ENCODE measurements at places on chromosomes 4 and X.

DNA sequence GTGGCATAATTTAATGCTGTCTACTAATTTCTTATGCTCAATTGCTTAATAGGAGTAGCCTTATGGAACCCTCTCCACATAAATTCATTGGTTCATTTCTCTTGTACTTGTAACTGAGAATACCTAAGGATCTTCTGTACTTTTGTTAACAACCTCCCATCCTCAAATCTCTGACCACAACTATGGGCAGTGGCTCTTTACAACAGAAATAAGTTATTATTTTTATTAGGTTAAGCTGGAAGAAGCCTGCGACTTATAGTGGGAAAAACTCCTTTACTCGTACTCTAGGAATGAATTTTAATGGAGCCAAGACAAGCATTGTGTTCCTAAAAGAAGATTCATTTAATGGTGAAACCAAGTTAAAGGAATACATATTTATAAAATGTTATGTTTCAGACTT, 337.1 kb upstream of the CTSO start:
- no peak for DNase-seq
- peaks cover 24% of the 10 kb centered on the region for H3K4me1 ChIP-seq
- no peaks in the 10 kb centered on the region for H3K36me3 ChIP-seq
- H3K4me3 ChIP-seq: no peak overlapping the region

DNA sequence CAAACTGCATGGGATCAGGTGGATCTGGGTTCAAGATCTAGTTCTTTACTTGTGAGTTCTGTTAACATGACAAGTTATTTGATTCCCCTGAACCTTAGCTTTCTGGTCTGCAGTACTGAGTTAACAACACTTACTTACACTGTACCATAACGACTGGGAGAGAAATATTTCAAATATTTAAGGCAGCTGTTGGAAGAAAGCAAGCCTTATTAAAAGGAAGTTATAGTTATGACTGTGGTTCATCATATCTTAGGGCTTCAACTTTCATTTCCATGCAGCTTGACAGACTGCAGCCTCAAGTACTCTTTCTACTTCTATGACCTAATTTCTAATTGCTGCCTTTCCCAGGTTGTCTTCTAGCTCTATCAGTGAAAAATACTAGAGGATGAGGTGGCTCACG, 40.0 kb upstream of the PDGFRA start:
- no peak overlapping the region for H3K27ac ChIP-seq
- H3K27me3 ChIP-seq: no peaks in the 10 kb centered on the region
- no peaks in the 10 kb centered on the region for H3K36me3 ChIP-seq
- DNase-seq: no peak

DNA sequence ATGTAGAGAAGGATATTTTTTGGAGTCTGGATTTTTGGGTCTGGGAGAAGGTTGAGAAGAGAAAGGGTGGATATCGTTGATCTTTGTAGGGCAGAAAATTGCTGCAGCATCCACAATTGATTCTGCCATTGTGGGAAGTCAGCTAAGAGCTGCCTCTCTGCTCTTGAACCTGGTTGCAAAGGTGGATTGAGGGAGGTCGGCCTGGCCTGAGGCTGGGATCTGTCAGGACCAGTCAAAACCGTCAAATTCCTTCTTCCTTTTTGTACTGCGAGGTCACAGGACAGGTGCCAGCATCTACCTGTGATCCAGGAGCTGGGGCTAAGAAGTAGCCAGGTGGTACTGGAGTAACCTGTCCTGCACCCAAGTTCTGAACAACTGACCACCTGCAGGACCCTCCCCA, 93.7 kb downstream of the SHOX start:
- DNase-seq: no peak
- no peak overlapping the region for H3K27ac ChIP-seq
- no peaks in the 10 kb centered on the region for H3K4me1 ChIP-seq
- H3K4me3 ChIP-seq: no peak overlapping the region
- H3K27me3 ChIP-seq: no peaks in the 10 kb centered on the region
- no peaks in the 10 kb centered on the region for H3K36me3 ChIP-seq

GRCh38 chrX:149456476-149457245, 48.4 kb downstream of the IDS start:
- H3K4me3 ChIP-seq: no peak overlapping the region
- no peak for DNase-seq
- no peaks in the 10 kb centered on the region for H3K36me3 ChIP-seq
- H3K27ac ChIP-seq: no peak overlapping the region
- no peaks in the 10 kb centered on the region for H3K27me3 ChIP-seq

- H3K27me3 ChIP-seq: no peaks in the 10 kb centered on the region
- no peaks in the 10 kb centered on the region for H3K4me1 ChIP-seq
- peaks cover 26% of the 10 kb centered on the region for H3K36me3 ChIP-seq
- DNase-seq: no peak
Measured at GRCh38 chrX:54807524-54808108, at the start of gene MAGED2. TSS of gene MAGED2 (plus strand) at chrX:54807745. CDS start at chrX:54809332, 1,587 bp downstream.

GRCh38 chr4:37864786-37865185, 26.1 kb upstream of the TBC1D1 start:
- DNase-seq: no peak
- no peaks in the 10 kb centered on the region for H3K4me1 ChIP-seq
- H3K27ac ChIP-seq: no peak overlapping the region
- no peaks in the 10 kb centered on the region for H3K27me3 ChIP-seq

GRCh38 chr4:140789759-140790158, 33.6 kb upstream of the TBC1D9 start:
- no peak for DNase-seq
- no peak overlapping the region for H3K27ac ChIP-seq
- H3K4me1 ChIP-seq: peaks cover 7% of the 10 kb centered on the region
- H3K36me3 ChIP-seq: no peaks in the 10 kb centered on the region
- H3K4me3 ChIP-seq: no peak overlapping the region

DNA sequence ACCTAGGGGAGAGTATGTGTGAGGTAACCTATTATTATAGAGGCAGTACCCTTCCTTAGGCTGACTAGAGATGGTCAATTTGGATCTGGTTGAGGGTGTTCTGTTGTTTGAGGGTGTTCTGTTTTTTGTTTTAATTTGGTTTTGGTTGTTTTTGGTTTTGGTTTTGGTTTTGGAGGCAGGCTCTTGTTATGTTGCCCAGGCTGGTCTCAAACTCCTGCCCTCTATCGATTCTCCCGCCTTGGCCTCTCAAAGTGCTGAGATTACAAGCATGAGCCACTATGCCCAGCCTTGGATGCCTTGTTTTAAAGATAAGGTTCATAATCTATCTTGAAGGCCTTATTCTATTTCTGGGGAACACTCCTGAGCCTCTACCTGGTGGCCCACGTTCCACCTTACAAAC, 912 bp downstream of the CXorf65 start:
- no peaks in the 10 kb centered on the region for H3K27me3 ChIP-seq
- H3K36me3 ChIP-seq: no peaks in the 10 kb centered on the region
- H3K4me1 ChIP-seq: no peaks in the 10 kb centered on the region
- no peak overlapping the region for H3K27ac ChIP-seq

GRCh38 chr4:26226629-26227376, 94.0 kb upstream of the RBPJ start:
- H3K36me3 ChIP-seq: no peaks in the 10 kb centered on the region
- no peak overlapping the region for H3K27ac ChIP-seq
- no peak overlapping the region for H3K4me3 ChIP-seq
- no peaks in the 10 kb centered on the region for H3K27me3 ChIP-seq
- DNase-seq: no peak

GRCh38 chr4:25654971-25655963, at the start of gene SLC34A2:
TSS of gene SLC34A2 (plus strand) at chr4:25655851. CDS start at chr4:25662501, 6,650 bp downstream.
- peaks cover 14% of the 10 kb centered on the region for H3K27me3 ChIP-seq
- H3K27ac ChIP-seq: no peak within 1 kb of the TSS
- no peak for DNase-seq
- peak within 1 kb of the TSS; percentile 15 for H3K4me3 ChIP-seq

DNA sequence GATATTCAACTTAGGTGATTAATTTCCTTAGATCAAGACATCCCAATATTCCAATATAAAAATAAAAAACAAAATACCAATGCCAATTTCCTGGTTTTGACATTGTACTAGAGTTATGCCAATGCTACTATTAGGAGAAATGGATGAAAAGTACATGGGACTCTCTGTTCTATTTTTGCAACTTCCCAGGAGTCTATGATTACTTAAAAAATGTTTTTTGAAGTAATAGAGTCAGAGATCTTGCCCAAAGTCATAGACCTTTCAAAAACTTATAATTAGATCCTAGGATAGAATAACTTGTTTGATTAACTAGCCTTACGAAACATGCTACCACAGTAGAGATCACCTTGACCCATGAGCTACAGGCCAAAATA, 73.6 kb upstream of the MAOA start:
- H3K4me1 ChIP-seq: peaks cover 43% of the 10 kb centered on the region
- H3K27me3 ChIP-seq: no peaks in the 10 kb centered on the region
- no peak for DNase-seq

DNA sequence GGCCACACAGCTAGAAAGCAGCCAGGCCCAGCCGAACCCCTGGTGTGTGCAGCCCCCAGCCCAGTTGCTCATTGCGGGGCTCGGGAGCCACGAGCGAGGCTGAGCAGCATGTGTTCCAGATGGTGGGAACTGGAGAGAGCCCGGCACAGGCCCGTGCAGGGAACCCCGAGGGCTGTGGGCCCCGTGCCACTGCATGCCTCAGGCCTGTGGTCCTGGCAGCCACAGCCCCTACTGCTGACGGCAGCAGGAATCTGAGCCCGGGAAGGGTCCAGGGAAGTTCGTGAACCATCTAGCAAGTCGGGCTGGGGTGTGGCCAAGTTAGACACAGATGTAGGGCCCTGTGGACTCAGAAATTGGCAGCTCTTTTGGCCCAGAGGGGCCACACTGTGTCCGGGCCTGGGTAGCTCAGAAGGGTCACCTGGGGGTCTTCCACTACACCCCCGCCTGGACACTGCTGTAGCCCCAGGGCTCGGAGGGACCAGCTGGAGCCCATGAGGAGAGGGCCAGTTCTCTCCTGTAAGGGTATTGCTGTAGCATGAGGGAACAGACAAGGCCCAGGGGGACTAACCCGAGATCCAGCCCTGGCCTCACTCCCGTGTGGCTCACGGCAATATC, 12.1 kb downstream of the HTRA3 start:
- H3K36me3 ChIP-seq: no peaks in the 10 kb centered on the region
- H3K4me1 ChIP-seq: no peaks in the 10 kb centered on the region
- no peaks in the 10 kb centered on the region for H3K27me3 ChIP-seq
- no peak for DNase-seq

DNA sequence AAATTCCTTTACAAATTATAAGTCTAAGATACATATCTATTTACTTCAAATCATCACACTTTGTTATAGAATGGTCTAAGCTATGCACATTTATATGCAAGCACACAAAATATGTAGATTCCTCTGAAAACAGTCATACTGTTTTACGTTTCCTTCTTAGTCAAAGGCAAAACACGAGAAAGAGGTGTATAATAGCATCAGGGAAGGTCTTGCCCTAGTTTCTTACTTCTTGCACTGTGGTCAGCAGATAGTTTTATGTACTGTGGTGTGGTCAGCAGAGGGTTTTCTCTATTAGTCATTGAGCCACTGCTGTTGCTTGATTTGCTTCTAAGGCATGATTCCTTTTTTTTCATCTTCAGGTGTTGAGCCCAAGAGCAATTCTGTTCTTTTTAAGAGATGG, 117.7 kb downstream of the ADAM29 start:
- peak overlapping the region; percentile 4 for H3K27ac ChIP-seq
- H3K27me3 ChIP-seq: no peaks in the 10 kb centered on the region
- H3K4me1 ChIP-seq: no peaks in the 10 kb centered on the region
- DNase-seq: no peak
- no peaks in the 10 kb centered on the region for H3K36me3 ChIP-seq

Data from RWPE2 (cell line).